ENCODE measurements at places on chromosomes 7 and 10. TPM values are rescaled to one million over a fixed set of nuclear protein-coding genes. Genes with fewer than 3 reads are reported as not detected.

DNA sequence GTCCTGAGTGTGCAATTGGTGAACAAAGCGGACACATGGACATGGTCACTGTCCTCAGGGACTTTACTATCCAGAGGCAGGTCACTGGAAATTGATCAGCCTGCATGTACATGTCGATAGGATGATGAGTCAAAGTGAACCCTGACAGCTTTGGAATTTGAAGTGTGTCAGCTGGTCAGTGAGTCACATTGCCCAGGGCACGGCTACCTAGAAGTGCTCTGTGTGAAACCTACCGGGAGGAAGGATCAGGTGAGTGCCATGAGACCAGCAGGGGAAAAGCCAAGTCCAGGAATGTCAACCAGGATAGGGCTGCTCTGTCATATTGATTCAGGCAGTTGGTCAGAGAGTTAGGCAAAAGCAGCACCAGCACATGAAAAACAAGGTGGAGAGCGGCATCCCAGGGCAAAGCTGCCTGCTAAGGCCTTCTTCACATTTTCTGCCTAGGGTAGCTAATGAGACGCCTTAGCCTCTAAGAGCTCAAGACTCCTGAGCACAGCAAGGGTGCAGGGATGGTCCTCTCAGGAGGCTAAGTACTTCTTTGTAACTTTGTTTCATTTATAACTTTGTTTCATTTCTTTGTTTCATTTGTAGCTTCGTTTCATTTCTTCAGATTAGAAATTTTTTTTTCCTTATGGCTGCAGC, 19.4 kb upstream of the PDCD4 start:
- no peak overlapping the region for H3K4me3 ChIP-seq
- H3K36me3 ChIP-seq: no peaks in the 10 kb centered on the region
- no peaks in the 10 kb centered on the region for H3K27me3 ChIP-seq
- peaks cover 44% of the 10 kb centered on the region for H3K4me1 ChIP-seq
- H3K27ac ChIP-seq: peak overlapping the region; percentile 85
- no peak for DNase-seq

GRCh38 chr10:88386821-88387773, 196.0 kb downstream of the RNLS start:
- H3K4me3 ChIP-seq: no peak overlapping the region
- no peaks in the 10 kb centered on the region for H3K36me3 ChIP-seq
- no peak for DNase-seq
- no peak overlapping the region for H3K27ac ChIP-seq

DNA sequence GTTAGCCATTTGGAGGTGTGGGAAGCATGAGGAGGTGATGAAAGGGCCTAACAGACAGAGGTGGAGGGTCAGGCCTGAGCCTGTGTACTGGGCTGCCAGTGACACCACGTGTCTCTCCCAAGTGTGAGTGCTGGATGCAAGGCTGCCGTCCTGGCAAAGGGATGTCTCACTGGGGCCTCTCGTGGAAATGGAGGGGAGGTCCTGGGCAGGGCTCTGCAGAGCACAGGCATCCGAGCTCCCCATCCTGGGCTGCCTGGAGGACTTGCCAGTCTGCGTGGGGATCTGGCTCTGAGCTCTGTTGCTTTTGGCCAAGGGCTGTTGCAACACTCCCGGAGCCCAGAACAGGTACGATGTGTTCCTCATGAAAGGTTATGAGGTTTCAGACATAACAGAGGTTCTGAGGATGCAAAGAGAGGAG, 77.3 kb downstream of the GRK5 start:
- no peak for DNase-seq
- peak overlapping the region; percentile 55 for H3K27ac ChIP-seq
- no peaks in the 10 kb centered on the region for H3K27me3 ChIP-seq

GRCh38 chr10:97197030-97197500, 11.3 kb upstream of the SLIT1 start:
- H3K4me1 ChIP-seq: peaks cover 5% of the 10 kb centered on the region
- H3K36me3 ChIP-seq: no peaks in the 10 kb centered on the region
- no peak for DNase-seq
- no peak overlapping the region for H3K27ac ChIP-seq
- no peaks in the 10 kb centered on the region for H3K27me3 ChIP-seq
- H3K4me3 ChIP-seq: no peak overlapping the region

DNA sequence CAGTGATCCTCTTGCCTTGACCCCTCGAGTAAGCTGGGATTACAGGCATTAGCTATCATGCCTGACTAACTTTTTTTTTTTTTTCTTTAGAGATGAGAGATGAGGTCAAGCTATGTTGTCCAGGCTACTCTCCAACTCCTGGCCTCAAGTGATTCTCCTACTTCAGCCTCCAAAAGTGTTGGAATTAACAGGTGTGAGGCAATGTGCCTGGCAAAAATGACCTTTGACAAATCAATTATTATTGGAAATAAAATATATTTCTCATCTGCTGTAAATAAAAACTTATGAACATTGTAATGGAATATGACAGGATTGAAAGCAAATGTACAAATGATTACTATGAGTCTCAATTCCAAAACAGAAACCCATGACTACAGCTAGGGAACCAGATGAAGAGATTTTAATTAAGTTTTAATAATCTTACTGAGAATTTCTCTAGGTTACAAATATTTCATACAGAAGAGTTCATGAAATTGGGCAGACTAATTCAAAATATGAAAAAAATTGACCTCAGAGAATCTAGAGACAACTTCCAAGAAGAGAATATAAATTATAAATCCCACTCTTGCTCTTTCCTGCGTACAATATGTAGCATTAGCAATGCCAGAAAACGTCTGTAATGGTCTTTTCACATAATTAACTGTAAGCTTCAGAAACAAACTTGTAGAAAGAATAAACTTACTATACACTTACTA, 414.7 kb downstream of the DGKB start:
- DNase-seq: no peak
- no peaks in the 10 kb centered on the region for H3K36me3 ChIP-seq
- H3K4me1 ChIP-seq: no peaks in the 10 kb centered on the region

DNA sequence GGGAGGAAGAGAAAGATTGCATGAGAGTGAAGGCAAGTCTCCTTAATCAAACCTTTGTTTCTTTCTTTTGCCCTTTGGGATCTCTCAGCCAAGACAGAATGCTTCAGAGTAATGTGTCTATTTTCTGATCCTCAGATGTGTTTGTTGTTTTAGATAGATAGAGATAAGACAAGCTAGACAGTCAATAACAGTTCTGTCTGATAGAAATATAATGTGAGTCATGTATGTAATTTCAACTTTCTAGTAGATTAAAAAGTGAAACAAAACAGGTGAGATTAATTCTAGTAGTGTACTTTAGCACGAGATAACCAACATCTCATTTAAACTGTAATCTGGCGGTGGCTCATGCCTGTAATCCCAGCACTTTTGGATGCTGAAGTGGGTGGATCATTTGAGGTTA, 159.2 kb downstream of the GATA3 start:
- H3K4me3 ChIP-seq: no peak overlapping the region
- no peak overlapping the region for H3K27ac ChIP-seq
- no peaks in the 10 kb centered on the region for H3K27me3 ChIP-seq
- DNase-seq: no peak
- no peaks in the 10 kb centered on the region for H3K36me3 ChIP-seq
- H3K4me1 ChIP-seq: no peaks in the 10 kb centered on the region

FGL2 gene
- total RNA-seq: 1.9 TPM
